ENCODE measurements at places on chromosomes 2 and 18.

DNA sequence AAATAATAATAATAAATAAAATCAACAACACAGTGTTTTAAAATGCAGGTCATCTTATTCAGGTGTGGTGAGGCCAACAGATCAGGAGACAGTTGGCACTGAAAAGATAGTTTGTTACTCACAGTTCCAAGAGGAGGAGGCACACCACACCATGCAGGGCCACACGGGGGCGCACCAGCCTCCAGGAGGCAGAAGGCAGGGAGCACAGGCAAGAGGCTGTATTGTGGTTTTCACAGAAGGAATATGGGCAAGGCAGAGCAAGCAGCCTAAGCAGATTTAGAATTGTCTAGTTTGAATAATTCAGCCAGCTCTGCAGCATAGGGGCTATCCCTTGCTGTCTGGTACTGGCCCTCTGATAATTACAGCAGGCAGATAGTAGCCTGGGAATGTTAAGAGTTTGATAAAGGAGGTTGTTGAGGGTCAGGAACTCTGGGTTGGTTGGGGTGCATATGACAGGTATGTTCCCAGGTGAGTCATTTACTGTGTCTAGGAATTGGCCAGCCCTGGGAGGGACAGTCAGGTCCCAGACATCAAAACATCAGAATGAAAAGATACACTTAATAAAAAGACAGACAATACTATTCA is 31.3 kb downstream of the KIAA2012 start:
- no peak for DNase-seq

GRCh38 chr2:234355021-234355720 is 141.7 kb downstream of the ARL4C start:
- no peak for DNase-seq

DNA sequence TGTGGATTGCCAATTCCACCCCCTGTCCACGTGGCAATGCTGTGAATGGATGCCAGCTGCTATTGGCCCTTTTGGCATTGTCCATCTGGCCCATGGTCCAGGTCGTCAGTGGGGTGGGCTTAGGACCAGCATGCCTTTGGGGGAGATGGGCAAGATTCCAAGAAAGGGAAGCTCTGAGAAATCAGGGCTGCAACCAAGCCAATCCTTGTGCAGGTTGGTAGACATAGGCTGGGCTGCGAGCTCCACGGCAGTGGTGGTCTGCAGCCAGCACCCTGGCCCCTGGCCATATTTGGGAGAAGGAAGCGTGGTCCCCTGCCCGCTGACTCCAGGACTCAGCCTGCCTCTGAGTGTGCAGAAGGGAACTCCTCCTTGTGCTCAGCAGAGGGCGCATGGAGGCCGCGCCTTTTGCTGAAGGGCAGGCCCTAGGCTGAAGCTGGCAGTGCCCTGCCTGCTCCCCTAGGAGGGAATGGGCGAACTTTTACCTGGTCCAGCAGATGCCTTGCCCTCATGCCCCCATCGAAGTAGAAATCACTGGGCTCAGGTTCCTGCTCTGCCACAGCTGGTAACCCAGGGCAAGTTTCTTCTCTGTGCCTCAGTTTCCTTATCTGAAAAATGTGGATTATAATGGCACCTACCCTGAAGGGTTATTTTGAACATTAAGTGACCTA is 5.4 kb downstream of the SPR start:
- no peak for DNase-seq

DNA sequence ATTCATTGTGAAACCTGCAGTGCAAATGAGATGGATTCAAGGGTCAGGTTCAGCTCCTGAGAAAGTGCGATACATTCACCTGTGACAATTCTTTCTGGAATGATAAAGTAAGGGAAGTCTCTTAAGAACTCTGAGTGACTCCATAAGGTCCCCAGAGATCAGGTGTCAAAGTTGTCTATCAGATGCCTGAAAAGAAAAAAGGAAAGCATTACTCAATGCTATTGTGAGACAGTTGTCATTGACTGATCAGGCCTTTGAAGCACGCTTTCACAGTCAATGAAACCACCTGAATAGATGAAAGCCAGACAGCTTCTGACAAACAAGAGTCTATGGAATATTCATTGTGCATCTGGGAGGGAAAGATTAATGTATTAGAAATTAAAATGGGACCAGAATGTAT is 252.7 kb upstream of the GALNT5 start:
- no peak for DNase-seq

DNA sequence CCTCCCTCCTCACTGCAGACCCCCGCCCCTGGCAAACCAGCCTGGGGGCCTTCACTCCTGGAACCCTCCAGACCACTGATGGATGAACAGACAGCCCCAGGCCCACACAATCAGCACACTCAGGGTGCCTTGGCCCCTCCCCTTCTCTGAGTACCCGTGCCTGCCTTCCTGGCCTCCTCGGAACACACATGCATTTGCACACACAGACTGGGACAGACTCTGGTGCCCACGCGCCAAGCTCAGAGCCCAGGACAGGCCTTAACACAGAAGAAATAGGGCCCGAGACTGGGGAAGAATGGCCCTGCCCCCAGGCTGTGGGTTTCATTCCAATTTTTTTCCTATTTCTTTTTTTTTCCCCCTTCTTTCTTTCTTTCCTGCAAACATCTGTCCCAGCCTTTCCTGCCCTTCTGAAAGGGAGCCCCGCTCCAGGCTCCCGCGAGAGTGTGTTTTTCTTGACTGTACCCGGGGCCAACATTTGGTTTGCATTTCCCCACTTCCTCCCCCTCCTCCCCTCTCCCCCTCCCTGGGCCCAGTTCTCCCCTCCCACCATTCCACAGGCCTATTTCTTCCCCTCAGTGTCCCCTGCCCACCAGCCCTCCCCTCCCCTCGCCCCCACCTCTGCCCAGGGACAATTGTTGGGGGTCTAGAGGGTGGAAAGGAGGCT is 618 bp upstream of the TNS1 start:
- no peak for DNase-seq

GRCh38 chr2:241354668-241355658 is 1.1 kb upstream of the FARP2 start:
- peak; percentile 5 for DNase-seq

DNA sequence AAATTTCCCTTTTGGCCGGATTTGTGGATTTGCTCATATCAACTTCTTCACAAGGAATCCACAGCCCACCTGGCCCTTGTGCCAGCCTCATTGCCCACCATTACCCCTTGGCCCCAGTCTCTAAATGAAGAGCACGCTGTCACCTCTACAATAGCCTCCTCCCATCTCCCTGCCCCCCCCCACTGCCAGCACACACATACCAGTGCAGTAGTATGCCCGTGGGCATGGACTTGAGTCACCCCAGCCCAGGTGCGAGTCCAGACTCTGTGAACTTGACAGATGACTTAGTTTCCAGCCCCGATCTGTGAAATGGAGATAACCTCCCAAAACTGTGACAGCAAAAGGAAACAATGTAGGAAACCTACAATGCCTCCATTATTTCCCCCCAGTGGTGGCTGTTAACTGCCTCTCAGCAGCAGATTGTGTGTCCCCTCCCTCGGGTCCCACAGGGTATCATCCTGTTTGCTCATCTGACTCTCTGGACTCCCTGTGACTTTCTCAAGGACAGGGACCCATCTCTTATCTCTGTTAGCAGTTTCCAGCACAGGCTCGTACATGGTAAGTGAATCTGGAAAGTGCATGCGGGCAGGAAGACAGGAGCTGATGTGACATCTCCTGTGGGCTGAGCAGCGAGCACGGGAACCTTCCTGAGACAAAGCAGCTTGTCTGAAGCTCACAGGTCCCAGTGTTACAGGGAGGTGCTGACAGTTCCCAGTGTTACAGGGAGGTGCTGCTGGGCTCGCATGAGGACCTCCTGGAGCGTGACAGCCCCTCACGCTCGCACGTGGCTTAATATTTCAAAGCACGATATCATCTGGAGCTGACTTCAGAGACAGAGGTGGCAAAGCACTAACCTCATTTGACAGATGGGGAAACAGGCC is 4.2 kb upstream of the TMEM185B start:
- peak; percentile 11 for DNase-seq

DNA sequence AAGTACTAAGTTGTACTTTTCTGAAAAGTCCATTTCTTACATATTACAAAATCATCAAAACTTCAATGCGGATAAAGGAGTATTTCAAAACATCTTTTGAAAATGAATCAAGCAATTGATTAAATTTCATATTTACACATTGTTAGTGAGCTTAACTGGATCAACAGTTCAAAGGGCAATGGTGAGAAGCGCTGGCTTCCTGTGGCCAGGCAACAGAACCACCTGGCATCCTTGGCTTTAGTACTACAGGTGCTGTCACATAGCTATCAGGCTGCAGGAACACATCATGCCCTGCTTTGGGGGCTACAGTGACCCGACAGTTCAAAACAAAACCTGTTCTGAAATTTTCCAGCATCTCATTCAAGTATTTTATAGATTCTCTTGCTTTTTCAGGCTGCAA is 59.2 kb downstream of the SMAD2 start:
- DNase-seq: no peak

- DNase-seq: no peak
Observed at GRCh38 chr2:122031544-122032263, 276.3 kb downstream of the TSN start.

- no peak for DNase-seq
Observed at GRCh38 chr2:217052856-217053577, 193.2 kb upstream of the TNP1 start.

- no peak for DNase-seq
Observed at GRCh38 chr2:150095361-150096095, 391.9 kb downstream of the RND3 start.

DNA sequence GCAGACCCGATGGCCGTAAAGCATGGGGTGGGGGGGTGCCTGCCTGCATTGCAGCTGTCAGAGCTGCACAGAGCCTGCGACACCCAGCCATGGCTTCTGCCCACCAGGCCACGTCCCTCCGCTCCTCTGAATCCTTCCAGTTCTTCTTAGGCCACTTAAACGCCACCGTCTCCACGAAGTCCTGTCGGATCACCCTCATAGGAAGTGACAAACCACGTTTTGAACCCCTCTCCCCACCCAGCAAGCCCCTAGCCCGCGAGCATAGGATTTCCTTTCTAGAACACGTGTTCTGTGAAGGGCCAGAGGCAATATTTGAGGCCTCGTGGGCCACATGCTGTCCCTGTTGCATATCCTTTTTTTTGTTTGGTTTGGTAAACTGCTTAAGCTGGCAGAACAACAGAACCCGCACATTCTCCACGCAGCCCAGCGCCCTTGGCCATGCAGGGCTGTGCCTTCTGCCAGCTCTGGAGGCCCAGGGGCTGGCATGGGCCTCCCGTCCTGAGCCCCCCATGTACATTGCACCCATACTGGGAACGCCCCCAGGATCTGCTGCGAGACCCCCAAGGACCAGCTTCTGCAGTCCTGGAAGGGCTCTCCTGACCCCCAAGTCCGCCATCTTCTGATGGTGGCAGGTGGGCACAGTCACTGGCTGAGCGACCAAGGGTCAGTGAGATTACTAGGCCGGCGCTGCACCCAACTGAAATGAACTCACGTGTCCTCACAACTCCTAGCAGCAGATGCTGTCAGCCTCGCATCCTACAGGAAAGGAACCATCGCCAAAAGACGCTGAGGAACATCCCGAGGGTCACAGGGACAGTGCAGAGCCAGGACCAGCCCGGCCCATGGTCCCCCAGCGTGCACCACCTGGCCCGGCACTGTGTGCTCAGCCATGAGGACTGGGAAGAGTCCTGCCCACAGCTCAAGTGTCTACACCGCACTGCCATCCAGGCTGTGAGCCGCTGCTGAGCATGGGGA is 35.1 kb downstream of the ADI1 start:
- no peak for DNase-seq

- DNase-seq: no peak
Observed at GRCh38 chr2:76642129-76642528, 880.0 kb downstream of the LRRTM4 start.

DNA sequence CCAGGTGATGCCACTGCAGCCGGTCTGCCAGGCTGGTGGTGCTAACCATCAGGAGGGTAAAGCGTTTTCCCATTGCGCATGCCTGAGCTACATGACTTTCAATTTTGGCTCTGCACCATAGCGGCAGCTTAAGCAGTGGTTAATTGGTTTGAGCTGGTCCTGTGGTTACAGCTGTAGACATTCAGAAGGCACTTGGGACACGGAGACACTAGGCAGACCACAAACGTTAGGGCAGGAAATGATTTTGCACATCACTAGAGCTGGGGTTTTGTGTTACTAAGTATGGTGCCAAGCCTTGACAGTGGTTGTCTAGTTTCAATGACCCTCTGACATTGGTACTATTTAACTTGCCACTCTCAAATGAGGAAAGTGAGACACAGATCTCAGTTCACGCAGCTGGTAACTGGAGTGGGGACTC is 28.9 kb upstream of the CNOT11 start:
- DNase-seq: no peak
